ENCODE measurements at places on chromosomes 1 and 21.

GRCh38 chr21:17607684-17608083 lies 5.0 kb downstream of the BTG3 start:
- DNase-seq, result no peak

DNA sequence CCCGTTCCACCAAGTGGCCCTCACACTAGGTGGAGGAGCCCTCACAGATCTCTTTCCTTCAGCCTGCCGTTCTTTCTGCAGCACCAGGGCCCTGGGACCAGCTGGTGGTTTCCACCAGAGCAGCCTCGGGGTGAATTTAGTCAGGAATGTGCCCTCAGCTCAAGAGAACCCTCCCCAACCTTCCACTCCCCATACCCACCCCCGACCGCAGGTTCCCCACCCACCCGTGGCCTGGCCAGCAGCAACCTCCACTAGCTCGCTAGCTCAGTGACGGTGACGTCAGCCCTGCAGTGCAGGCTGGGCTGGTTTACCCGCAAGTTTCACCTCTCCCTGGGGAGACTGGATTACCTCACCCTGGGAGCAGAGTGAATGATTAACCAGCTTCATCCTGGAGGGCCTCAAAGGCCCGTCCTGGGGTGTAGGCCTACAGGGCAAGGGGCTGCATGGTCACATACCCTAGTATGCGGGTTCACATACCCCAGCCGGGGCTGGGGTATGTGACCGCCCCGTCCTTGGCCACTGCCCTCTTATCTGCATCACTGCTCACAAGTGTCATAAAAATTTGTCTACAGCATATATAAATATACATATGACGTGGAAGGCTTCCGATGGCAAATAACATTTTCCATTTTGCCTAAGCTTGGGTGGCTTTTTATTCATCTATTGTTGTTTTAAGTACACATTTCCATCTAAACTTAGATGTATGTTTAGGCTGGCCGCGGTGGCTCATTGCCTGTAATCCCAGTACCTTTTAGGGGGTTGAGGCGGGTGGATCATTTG lies 24.5 kb downstream of the ELF3 start:
- no peak for DNase-seq

GRCh38 chr21:33643658-33644311 lies 1.5 kb downstream of the ITSN1 start:
- DNase-seq, result no peak

GRCh38 chr1:6547301-6547700 lies 7.0 kb downstream of the NOL9 start:
- DNase-seq, result no peak

DNA sequence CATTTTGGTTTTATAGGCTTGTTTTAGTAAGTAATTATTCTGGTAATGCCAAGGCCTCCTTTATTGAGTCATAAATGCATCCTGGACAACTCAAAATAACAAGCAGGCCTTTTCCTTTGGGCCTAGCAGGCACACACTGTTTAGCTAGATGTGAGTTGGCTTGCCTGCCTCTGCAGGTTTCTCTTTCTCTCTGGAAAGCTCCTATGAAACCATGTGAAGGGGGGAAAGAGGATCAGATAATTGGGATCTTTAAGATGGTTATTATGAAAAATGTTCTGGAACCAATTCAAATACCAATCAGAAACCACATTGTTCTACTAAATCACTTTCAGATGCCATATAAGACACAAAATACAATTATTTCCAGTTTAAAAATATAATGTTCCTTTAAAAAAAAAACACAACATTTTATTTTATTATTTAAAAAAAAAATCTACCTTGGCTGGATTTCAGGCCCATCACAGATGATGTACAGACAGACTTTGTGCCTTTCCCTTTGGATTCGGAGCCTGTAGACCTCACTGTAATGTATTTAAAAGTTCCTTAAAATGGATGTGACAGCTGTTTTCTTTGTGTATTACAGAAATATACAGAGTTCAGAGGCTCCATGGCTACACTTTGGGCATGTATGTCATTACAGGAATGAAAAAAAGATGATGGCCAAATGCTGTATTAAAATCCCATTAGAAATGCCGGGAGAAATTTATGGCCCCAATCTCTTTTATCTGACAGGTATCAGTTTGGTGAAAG lies 80.2 kb downstream of the NTMT2 start:
- no peak for DNase-seq

DNA sequence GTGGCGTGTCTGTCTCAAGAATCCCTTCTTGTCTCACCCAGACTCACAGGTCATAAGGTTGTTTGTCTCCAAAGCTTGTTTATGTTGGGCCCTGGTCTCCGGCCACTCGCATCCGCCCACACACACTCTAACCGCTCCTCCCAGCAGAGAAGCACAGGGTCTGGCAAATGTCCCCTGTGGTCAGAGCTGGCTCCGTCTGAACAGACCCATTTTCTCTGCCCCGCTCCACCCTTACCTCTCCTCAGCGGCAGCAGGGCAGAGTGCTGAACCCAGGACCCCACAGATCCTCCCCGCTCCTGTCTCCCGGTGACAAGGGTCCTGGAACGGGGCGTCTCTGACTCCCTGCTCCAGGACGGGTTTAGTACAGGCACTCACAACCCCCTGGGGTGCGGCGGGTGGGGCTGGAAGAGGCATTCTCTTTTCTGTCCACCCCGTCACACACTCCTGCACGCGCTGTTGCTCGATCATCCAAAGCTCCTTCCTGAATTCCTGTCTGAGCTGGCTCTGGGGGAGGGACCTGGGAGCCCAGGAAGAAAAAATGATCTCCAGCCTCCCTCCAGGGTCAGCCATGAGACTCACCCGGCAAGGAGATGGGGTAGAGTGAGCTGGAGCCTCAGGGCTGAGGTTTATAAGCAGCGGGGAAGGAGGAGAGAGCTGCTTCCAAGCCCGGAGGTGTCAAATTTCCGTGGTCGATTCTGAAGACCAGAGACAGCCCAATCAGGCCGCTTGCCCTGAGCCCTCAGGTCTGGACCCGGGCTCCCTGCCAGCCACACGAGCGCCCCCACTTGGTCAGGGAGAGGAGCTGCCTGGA lies at the start of gene S100A13:
Gene S100A13 (minus strand): TSS at position 602 of the 811 bp plus-strand sequence. CDS start 1,033 bp downstream, outside the sequence.
- no peak for DNase-seq
